ENCODE measurements at places on chromosomes 16 and 17.

- DNase-seq: no peak
These were observed 642 bp downstream of the ZNF205 start for GRCh38 chr16:3112881-3113574.

- DNase-seq: no peak
These were observed 4.8 kb downstream of the LGALS3BP start for GRCh38 chr17:78974635-78975591.

DNA sequence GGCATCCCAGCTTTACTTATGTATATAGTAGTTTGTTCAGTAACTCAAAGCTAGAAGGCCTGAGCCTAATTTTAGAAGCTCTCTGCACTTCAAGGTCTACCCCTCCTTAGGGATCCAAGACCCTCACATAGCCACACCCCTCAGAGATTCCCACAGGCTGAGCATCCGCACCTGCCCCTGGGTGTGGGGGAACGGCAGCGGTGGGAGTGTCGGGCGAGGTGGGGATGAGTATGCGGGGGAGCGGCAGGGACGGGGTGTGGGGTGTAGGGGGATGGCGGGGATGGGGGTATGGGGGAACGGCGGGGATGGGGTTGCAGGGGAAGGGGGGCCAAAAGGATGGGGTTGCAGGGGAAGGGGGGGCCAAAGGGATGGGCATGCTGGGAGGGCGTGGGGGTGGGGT lies 24.9 kb upstream of the BEAN1 start:
- DNase-seq: no peak

- DNase-seq: no peak
These were observed 3.4 kb downstream of the SOX8 start for GRCh38 chr16:984736-985636.

- DNase-seq: peak; percentile 61
These were observed 487 bp downstream of the C17orf67 start for GRCh38 chr17:56833057-56833808.

- no peak for DNase-seq
These were observed 34.4 kb upstream of the MNT start for GRCh38 chr17:2435181-2435741.

GRCh38 chr16:17072104-17072503 lies 398.7 kb downstream of the XYLT1 start:
- no peak for DNase-seq

DNA sequence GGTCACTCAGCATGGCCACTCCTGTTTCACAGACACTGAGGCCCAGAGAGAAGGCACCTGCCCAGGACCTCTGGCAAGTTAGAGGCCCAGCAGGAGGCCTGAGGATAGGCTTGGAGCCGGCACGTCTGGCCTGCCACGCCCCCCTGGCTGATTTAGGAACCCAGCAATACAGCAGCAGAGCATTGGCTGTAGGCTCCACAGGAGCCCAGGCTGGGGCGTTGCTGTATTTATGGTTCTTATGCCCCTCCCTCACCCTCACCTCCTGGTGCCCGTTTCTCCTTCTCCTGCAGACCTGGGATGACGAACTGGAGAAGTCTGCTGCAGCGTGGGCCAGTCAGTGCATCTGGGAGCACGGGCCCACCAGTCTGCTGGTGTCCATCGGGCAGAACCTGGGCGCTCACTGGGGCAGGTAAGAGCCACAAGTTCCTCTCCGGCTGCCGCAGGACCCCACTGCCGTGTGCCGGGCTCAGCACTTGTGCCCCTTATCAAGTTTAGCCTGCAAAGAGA lies 25.8 kb downstream of the CRISPLD2 start:
- no peak for DNase-seq

All from activated gamma-delta T cell treated with Interleukin-2 at 50 U/mL for 16 hours (primary cell).